Astrocyte (in vitro differentiated cells and primary cell): ENCODE measurements at places on chromosomes 7 and 10.
A peak's percentile ranks its signal among the peaks of the same experiment; 100 is the strongest.

DNA sequence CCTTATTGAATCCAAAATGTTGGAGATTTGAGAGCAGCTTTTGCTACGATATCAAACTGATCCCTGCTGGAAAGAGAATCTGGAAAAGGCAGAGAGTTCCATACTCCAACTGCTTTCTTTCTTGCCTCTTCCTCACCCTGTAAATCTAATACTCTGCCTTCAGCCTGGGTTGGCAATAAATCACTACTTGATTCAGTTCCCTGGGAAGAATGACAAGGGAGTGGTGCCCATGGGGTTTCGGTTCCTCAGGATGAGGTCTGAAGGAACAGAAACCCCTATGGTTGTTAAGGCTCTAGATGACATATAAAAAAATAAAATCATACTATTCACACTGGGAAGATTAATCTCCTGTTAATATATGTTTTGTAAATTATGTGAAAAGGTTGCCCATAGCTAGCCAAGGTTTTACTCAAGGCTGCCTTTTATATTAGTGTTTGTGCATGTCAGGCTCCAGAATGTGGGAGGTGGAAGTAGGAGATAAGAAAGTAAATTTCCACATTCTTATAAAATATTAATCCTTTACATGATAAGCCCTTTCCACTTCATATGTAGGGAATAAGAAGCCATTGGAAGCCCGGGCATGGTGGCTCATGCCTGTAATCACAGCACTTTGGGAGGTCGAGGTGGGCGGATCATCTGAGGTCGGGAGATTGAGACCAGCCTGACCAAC is 106.2 kb upstream of the CACNA2D1 start:
- H3K4me3 ChIP-seq = no peak overlapping the region
- no peaks in the 10 kb centered on the region for H3K27me3 ChIP-seq
- H3K36me3 ChIP-seq = no peaks in the 10 kb centered on the region
- DNase-seq = no peak
- H3K27ac ChIP-seq = no peak overlapping the region

GRCh38 chr10:99123336-99123735 is 112.3 kb downstream of the HPSE2 start:
- H3K27me3 ChIP-seq = no peaks in the 10 kb centered on the region
- H3K4me3 ChIP-seq = no peak overlapping the region
- H3K36me3 ChIP-seq = no peaks in the 10 kb centered on the region
- DNase-seq = no peak
- H3K27ac ChIP-seq = no peak overlapping the region
- H3K4me1 ChIP-seq = no peaks in the 10 kb centered on the region

DNA sequence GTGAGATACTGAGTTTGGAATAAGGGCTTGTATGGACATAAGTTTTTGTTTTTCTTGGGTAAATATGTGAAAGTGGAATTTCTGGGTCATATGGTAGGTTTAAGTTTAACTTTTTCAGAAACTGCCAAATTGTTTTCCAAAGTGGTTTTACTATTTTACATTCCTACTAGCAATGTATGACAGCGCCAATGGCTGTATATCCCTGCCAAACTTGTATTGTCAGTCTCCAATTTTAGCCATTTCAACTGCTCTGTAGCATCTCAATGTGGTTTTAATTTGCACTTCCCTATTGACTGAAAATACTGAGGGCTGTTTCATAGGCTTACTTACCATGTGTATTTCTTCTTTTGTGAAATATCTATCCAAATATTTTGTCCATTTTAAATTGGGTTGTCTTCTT is 90.5 kb upstream of the ZNF32 start:
- no peak overlapping the region for H3K27ac ChIP-seq
- H3K27me3 ChIP-seq = peaks cover 2% of the 10 kb centered on the region
- no peak for DNase-seq

- no peaks in the 10 kb centered on the region for H3K27me3 ChIP-seq
- peak overlapping the region; percentile 62 for H3K27ac ChIP-seq
- H3K4me3 ChIP-seq = peak overlapping the region; percentile 32
- no peaks in the 10 kb centered on the region for H3K36me3 ChIP-seq
Measured at GRCh38 chr10:5560142-5560816, 35.5 kb downstream of the CALML3 start.

GRCh38 chr10:125799451-125800182 is 23.4 kb downstream of the UROS start:
- H3K4me3 ChIP-seq = no peak overlapping the region
- no peaks in the 10 kb centered on the region for H3K27me3 ChIP-seq
- peaks cover 4% of the 10 kb centered on the region for H3K36me3 ChIP-seq
- DNase-seq = no peak

- peak; percentile 9 for DNase-seq
- no peak overlapping the region for H3K27ac ChIP-seq
- no peak overlapping the region for H3K4me3 ChIP-seq
- no peaks in the 10 kb centered on the region for H3K36me3 ChIP-seq
Measured at GRCh38 chr7:103447073-103447960, 1.3 kb upstream of the SLC26A5 start.

DNA sequence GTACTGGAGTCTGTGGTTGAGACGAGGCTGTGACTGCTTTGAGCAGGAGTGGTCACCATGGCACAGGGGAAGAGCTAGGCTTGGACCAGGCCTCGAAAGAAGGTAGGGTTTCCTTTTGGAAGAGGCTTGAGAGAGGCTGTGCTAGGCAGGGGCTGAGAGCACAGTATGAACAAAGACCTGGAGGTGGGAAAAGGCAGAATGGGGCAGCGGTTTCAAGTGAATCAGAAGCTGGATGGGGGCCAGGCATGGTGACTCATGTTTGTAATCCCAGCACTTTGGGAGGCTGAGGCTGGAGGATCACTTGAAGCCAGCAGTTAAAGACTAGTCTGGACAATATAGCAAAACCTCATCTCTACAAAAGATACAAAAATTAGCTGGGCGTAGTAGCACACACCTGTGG is 65.9 kb downstream of the CLIP2 start:
- H3K4me1 ChIP-seq = peaks cover 6% of the 10 kb centered on the region
- no peaks in the 10 kb centered on the region for H3K27me3 ChIP-seq
- H3K4me3 ChIP-seq = no peak overlapping the region
- DNase-seq = peak; percentile 77
- H3K36me3 ChIP-seq = peaks cover 7% of the 10 kb centered on the region
- peak overlapping the region; percentile 89 for H3K27ac ChIP-seq

GRCh38 chr10:27661514-27662286 is 83.9 kb downstream of the MKX start:
- no peaks in the 10 kb centered on the region for H3K4me1 ChIP-seq
- H3K4me3 ChIP-seq = no peak overlapping the region
- peak; percentile 55 for DNase-seq
- peaks cover 2% of the 10 kb centered on the region for H3K27me3 ChIP-seq
- no peaks in the 10 kb centered on the region for H3K36me3 ChIP-seq

- H3K27me3 ChIP-seq = no peaks in the 10 kb centered on the region
- H3K4me3 ChIP-seq = no peak overlapping the region
- DNase-seq = no peak
- H3K36me3 ChIP-seq = no peaks in the 10 kb centered on the region
Measured at GRCh38 chr10:102997998-102998397, 79.9 kb downstream of the CNNM2 start.

GRCh38 chr10:116156819-116157218 is 116.2 kb downstream of the GFRA1 start:
- H3K36me3 ChIP-seq = no peaks in the 10 kb centered on the region
- no peaks in the 10 kb centered on the region for H3K27me3 ChIP-seq
- no peak overlapping the region for H3K27ac ChIP-seq
- no peaks in the 10 kb centered on the region for H3K4me1 ChIP-seq
- H3K4me3 ChIP-seq = no peak overlapping the region

DNA sequence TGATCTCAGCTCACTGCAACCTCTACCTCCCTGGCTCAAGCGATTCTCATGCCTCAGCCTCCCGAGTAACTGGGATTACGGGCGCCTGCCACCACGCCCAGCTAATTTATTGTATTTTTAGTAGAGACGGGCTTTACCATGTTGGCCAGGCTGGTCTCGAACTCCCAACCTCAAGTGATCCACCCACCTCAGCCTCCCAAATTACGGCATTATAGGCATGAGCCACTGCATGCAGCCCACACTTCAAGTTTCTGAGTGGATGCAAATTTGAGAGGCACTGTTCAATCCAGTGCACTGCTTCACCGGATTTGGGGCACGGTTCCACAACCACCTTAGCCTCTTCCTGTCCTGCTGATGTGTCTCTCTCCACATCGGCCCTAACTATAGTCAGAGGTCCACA is 16.5 kb downstream of the CNPY1 start:
- no peaks in the 10 kb centered on the region for H3K36me3 ChIP-seq
- H3K4me1 ChIP-seq = peaks cover 4% of the 10 kb centered on the region
- no peak overlapping the region for H3K4me3 ChIP-seq
- H3K27me3 ChIP-seq = peaks cover 40% of the 10 kb centered on the region
- H3K27ac ChIP-seq = no peak overlapping the region

- H3K36me3 ChIP-seq = no peaks in the 10 kb centered on the region
- H3K27me3 ChIP-seq = no peaks in the 10 kb centered on the region
- H3K4me1 ChIP-seq = no peaks in the 10 kb centered on the region
- DNase-seq = no peak
- no peak overlapping the region for H3K27ac ChIP-seq
- H3K4me3 ChIP-seq = no peak overlapping the region
Measured at GRCh38 chr10:19974138-19974537, 157.9 kb downstream of the PLXDC2 start.

DNA sequence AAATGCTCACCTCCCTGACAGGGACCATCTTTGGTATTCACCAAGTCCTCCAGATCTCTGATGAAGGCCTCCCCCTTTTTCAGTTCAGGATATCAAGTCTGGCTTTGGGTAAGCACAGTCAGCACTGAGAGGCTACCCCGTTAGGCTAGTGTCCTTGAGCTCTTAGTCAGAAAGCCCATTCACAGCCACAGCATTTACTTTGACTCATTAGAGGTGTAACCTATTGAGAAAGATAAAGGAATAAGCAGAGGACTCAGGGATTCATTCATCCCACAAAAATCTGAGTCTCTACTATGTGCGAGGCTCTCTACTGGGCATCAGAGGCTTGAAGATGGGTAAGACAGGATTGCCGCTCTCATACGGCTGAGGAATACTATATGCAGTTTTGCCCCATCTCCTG is 14.0 kb upstream of the RAMP3 start:
- H3K27ac ChIP-seq = no peak overlapping the region
- no peak overlapping the region for H3K4me3 ChIP-seq
- H3K4me1 ChIP-seq = no peaks in the 10 kb centered on the region
- peaks cover 10% of the 10 kb centered on the region for H3K27me3 ChIP-seq
- no peaks in the 10 kb centered on the region for H3K36me3 ChIP-seq

GRCh38 chr10:66996996-66997395 is 71.2 kb downstream of the LRRTM3 start:
- H3K4me3 ChIP-seq = no peak overlapping the region
- no peaks in the 10 kb centered on the region for H3K27me3 ChIP-seq
- no peak overlapping the region for H3K27ac ChIP-seq
- H3K36me3 ChIP-seq = no peaks in the 10 kb centered on the region
- H3K4me1 ChIP-seq = no peaks in the 10 kb centered on the region
- no peak for DNase-seq

GRCh38 chr10:68900427-68901104 is 549 bp upstream of the DDX50 start:
- H3K4me3 ChIP-seq = peak overlapping the region; percentile 90
- H3K36me3 ChIP-seq = no peaks in the 10 kb centered on the region
- peak; percentile 79 for DNase-seq
- H3K27me3 ChIP-seq = no peaks in the 10 kb centered on the region
- H3K27ac ChIP-seq = peak overlapping the region; percentile 98
- H3K4me1 ChIP-seq = peaks cover 14% of the 10 kb centered on the region

DNA sequence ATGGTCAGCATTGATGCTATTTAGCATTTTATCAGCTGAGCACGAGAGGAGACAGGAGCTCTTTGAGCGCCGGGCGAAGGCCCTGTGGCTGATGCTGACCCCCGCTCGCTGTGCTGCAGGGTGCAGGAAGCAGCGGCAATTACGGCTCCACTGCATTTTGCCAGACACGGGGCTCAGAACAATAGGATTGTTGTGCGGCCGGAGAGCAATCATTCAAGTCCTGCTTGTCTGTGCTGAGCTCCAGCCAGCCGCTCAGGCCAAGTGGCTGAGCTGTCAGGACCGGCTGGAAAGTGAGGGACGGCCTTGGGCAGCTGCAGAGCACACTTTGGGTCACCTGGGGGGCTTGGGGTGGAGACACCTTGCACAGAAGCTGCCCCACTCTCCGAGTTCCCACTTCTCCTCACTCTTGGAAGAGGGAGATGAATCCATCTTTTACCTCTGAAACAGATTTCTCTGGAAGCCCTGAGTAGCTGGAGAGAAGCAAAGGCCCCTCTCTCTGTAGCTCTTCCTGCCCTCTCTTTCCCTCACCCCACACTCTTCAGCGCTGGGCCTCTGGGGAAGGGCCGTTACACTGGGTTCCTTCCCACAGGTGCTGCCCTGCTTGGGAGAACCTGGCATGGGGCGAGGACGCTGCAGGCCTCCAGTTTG is 17.3 kb upstream of the ADARB2 start:
- H3K27ac ChIP-seq = no peak overlapping the region
- H3K27me3 ChIP-seq = no peaks in the 10 kb centered on the region
- H3K36me3 ChIP-seq = no peaks in the 10 kb centered on the region
- no peak for DNase-seq
- H3K4me1 ChIP-seq = no peaks in the 10 kb centered on the region

GRCh38 chr10:80170641-80171040 is 34.7 kb downstream of the ANXA11 start:
- H3K27ac ChIP-seq = no peak overlapping the region
- no peak for DNase-seq
- peaks cover 12% of the 10 kb centered on the region for H3K4me1 ChIP-seq

DNA sequence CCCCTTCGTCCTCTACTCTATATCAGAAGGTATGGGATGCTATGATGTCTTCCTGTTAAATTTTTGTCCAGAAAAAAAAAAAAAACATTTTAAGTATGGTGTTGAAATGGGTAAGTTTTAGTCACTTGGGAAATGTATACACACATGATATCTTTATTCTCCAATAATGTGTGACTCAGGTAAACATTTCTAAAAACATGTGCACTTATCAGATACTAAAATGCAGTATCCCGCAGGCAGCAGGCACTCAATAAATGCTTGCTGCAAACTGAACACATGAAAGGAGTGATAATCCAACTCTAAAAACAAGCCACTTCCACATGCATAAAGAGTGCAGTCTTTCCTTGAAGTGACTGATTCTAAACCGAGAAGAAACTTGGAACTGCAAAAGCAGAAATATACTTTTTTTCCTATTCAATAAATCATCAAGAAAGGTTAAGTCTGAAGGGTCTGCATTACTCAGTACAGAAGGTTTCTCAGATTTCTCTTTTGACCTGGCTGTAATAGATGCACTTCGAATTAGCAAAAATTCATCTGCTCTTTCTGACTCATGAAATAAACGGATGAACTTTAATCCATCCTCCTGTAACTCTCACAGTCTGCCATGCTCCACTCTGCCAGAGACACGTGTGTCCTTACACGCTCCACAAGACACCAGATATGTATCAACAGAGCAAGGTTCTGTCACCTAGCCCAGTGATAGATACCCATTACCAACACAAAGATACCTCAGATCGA is 84.0 kb downstream of the HIPK2 start:
- DNase-seq = no peak
- H3K4me1 ChIP-seq = no peaks in the 10 kb centered on the region
- no peaks in the 10 kb centered on the region for H3K27me3 ChIP-seq
- H3K27ac ChIP-seq = no peak overlapping the region

DNA sequence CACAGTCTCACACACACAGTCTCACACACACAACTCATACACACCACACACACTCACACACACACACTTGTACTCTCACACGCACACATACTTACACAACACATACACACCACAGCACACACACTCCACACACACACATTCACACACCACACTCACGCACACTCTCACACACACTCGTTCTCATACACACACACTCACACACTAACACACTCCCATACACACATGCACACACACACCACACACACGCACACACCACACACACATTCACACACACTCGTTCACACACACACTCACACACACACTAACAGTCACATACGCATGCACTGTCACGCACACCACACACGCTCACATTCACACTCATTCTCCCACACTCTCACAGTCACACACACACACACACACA is 109.8 kb downstream of the PRLHR start:
- DNase-seq = no peak
- H3K36me3 ChIP-seq = no peaks in the 10 kb centered on the region
- no peak overlapping the region for H3K4me3 ChIP-seq
- no peak overlapping the region for H3K27ac ChIP-seq
- H3K4me1 ChIP-seq = no peaks in the 10 kb centered on the region
